ENCODE measurements at places on chromosomes 1 and 21.
A peak's percentile ranks its signal among the peaks of the same experiment; 100 is the strongest.

DNA sequence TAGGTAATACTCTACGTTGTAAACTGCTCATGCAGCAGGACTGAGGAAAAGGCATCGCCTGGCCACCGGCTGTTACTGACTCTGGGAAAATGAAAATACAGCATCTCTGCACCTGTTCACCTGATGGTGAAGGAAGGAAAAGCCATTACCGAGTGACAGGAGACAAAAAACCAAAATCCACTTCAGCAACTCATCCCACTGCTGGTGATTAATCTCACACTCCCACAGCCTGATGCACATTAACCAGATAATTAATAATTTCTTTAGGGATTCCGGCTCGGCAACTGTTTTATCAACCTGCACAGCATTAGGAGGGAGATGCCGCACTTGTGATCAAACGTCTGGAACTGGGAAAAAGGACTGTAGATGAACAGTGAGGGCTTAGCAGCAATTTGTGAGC is 183.9 kb upstream of the ESRRG start:
- no peak for DNase-seq

DNA sequence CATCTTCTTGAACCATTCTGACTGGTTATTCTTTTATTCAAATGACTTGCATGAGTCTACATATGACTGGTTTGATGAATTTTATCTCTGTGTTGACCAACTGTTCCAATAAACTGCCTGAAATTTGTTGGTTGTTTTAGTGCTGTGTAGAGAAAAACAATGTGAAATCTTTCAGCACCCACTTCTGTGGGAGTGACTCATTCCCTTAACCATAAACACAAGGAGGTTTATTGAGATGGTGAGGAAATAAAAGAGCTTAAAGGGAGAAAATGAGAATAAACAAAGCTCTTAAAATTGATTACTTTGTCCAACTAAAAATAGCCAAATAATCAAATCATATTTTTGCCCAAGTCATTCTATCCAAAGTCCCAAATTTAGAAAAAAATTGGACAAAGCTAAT is 341.1 kb downstream of the TGFB2 start:
- DNase-seq: no peak

DNA sequence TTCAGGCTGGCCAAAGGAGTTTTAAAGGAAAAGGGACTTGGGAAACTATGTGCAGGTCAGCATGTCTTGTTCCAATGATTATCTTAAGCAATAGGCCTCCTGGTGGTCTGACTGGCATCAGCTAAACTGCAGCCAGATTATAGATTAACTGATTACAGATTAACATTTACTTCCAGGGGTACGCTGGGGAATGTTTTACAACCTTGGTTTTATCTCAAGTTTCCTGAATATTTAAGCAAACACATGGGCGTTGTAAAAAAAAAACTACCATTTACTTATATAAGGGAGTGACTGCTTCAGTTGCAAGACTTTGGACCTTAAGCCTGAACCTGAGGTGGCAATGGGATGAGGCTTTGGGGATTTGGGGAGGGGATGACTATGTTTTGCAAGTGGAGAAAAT is 600.6 kb upstream of the B3GALT2 start:
- no peak for DNase-seq

DNA sequence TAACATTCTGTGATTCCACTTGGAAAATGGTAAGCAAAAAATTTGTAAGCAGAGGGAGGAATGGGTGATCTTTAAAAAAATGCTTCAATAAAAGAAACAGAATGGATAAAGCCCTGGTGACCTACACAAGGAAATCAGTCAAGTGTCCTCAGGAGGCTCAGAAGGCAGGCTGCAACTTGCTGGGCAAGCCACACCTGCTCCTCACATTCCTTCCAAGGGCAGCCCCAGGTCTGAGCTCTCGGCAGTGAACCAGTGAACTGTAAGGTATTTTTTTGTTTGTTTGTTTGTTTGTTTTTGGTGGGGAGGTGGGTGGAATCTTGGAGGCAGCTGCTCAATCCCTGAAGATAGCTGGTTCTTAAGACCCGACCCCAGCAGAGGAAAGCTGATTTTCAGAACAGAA is 4.4 kb downstream of the TACSTD2 start:
- no peak for DNase-seq

- no peak for DNase-seq
These were observed 2.9 kb downstream of the MXRA8 start for GRCh38 chr1:1355416-1355815.

DNA sequence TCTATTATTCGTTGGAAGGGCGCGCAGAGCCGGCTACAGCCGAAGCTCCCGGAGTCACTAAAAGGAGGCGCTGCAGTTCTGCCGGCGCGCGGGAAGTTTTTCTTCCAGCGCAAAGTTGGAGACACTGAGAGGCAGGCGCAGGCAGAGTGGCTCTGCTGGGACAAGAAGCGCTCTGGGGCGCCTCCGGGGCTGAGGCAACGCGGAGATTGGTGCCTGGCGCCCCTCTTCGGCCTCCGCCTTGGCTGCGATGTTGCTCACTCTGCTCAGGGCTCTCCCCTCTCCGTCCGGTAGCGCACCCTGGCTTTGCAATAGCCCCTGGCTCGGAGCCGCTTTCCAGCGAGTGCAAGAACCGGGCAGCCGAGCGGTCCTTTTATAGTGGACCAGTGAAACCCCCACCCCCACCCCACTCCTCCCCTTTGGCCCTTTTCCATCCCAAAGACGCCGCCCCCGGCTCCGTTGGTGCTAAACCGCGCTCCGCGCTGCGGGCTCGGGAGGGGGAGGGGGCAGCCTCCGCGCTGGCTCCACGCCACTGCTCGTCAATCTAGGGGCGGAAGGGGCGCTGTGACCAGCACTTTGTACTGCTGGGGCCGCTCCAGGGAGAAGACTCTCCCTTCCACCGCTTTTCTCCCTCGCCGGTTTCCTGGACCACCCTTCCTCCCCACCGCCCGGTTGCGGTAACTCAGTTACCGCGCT is at the start of gene ADAMTS1:
TSS of gene ADAMTS1 (minus strand) at position 344 of the 693 bp plus-strand sequence. CDS start 455 bp downstream, outside the sequence.
- no peak for DNase-seq

DNA sequence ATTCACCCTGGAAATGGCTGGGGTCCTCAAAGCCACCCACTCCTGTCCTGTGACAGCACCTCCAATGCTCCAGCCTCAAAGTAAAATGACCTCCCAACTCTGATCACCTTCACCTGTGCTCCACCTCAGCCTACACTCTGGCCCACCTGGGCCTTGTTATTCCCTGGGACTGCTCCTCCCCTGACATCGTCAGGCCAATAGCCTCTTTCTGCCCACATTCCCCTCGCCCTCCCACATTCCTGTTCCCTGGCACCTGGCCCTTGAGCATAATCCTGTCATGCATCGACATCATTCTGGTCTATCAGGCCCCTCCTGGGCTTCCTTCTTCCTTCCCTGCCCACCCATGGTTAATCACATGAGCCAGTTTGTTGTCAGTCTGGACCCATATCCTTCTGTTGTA is 13.2 kb upstream of the BCAR3 start:
- DNase-seq: no peak

- no peak for DNase-seq
These were observed 7.8 kb downstream of the STK40 start for GRCh38 chr1:36377791-36378492.

GRCh38 chr1:59520827-59521418 is 224.0 kb downstream of the FGGY start:
- no peak for DNase-seq

GRCh38 chr1:9129266-9130041 is 552 bp upstream of the GPR157 start:
- peak; percentile 85 for DNase-seq

DNA sequence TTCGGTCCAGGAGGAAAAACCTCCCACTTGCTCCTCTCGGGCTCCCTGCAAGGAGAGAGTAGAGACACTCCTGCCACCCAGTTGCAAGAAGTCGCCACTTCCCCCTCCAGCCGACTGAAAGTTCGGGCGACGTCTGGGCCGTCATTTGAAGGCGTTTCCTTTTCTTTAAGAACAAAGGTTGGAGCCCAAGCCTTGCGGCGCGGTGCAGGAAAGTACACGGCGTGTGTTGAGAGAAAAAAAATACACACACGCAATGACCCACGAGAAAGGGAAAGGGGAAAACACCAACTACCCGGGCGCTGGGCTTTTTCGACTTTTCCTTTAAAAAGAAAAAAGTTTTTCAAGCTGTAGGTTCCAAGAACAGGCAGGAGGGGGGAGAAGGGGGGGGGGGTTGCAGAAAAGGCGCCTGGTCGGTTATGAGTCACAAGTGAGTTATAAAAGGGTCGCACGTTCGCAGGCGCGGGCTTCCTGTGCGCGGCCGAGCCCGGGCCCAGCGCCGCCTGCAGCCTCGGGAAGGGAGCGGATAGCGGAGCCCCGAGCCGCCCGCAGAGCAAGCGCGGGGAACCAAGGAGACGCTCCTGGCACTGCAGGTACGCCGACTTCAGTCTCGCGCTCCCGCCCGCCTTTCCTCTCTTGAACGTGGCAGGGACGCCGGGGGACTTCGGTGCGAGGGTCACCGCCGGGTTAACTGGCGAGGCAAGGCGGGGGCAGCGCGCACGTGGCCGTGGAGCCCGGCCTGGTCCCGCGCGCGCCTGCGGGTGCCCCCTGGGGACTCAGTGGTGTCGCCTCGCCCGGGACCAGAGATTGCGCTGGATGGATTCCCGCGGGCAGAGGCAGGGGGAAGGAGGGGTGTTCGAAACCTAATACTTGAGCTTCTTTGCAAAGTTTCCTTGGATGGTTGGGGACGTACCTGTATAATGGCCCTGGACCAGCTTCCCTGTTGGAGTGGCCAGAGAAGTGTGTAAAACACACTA is 45.3 kb downstream of the MRPL39 start:
- peak; percentile 57 for DNase-seq

DNA sequence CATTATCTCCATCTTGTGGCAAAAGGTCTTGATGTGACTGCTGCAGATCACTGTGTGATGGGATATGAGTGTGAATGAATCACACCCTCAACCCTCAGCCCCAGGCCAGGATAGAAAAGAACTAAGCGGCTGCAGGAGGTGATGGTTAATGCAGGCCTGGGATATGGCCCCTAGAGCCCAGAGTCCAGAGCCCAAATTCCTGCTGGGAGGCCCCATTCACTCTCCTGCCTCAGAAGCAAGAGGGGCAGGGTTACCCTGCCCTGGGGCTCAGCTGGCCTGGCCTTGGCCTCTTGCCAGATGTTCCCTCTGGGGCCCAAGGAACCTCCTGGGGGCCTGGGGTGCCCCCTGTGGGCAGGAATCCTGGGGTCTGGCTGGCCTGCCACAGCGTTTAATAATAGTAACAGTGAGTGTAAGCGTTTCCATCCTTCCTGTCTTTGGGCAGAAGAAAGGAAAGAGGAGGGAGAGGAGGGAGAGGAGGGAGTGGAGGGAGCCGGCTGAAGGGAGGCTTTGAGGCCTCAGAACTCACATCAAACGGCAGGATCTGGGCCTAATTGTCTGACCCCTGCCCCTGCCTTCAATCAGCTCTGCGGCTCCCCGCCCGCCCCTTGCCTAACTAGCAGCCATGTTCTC is 26.2 kb downstream of the DMAP1 start:
- no peak for DNase-seq

- DNase-seq: no peak
These were observed 100.7 kb upstream of the GFI1 start for GRCh38 chr1:92587445-92587844.

GRCh38 chr1:114023377-114023776 is 44.1 kb downstream of the OLFML3 start:
- DNase-seq: no peak

DNA sequence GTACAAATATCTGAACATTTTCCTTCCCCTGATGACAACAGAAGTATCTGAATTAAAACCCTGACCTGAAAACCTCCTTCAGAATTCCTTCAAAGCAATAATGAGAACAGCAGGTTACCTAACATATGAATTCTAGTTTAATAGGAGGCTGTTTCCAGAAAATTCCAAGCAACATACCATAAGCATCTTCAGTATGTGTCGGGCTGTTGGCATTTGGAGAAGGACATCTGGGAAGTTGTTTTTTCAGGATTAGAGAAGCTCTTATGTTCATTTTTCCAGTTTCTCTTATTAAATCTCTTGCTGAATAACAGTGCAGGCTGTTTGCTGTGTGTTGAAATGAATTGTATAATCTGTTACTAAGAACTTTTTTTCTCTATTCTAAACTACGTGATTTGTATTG is 101.5 kb downstream of the PLA2G4A start:
- no peak for DNase-seq

- DNase-seq: no peak
These were observed 44.9 kb upstream of the TSPAN2 start for GRCh38 chr1:115134231-115134630.

- DNase-seq: no peak
These were observed 144.8 kb downstream of the ETS2 start for GRCh38 chr21:38950435-38951094.

DNA sequence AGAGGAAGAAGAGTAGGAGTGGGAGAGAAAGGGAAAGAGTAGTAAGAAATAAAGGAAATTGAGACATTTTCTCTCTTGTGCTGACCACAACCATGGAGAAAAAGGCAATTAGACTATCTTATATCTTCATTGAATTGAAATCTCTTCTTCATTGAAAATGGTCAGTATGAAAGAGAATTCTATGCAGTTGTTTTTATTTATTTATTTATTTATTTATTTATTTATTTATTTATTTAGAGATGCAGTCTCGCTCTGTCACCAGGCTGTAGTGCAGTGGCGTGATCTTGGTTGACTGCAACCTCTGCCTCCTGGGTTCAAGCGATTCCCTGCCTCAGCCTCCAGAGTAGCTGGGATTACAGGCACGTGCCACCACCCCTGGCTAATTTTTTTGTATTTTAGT is 447.1 kb downstream of the PTPRC start:
- no peak for DNase-seq

DNA sequence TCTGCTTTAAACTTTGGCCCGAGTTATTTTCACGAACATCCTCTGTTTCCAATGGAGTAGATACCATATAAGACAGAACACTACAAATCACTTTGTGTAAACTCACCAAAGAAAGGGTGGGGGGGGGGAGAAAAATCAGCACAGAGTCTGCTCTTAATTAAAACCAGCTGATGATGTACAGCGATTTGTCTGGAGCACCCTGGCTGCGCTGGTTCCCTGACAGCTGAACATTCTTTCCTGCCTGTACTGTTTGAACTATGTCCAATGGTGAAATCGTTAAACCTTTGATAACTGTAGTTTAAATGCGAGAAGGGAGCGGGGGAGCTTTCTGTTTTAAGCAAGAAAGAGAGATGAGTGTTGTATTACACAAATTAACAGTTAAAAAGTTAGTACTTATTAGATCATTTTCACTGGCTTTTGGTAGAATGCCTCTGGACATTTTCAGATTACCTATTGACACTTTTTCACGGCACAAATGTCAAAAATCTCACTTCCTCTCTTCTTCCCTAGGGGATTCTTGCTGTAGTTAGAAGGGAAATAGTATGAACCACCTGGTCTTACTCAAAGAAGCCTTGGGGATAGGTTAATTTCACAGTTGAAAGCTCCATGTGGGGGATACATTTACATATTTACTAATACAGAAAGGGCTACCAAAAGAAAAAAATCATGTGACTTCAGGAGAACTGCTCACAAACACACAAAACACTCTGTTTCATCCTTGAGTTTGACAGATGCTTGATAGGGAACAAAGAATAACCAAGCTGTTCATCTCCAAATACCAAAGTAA is 140.2 kb upstream of the RUNX1 start:
- no peak for DNase-seq

GRCh38 chr1:191022856-191023255 is 545.2 kb upstream of the BRINP3 start:
- DNase-seq: no peak

DNA sequence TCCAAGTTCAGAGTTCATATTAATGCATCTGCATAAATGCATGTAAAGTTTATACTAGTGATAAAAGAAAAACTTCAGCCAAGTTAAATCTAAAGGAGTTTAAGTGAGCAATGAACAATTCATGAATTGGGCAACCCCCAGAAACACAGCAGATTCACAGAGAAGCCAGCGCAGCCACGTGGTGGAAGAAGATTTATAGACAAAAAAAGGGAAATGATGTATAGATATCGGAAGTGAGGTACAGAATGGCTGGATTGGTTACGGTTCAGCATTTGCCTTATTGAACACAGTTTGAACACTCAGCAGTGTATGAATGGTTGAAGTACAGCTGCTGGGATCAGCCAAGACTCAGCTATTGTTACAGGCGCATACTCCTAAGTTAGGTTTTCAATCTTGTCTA is 5.7 kb downstream of the AK5 start:
- no peak for DNase-seq

Measured in T-helper 1 cell (primary cell).